ENCODE measurements at places on chromosomes 7 and 10. TPM values are rescaled to one million over a fixed set of nuclear protein-coding genes. Genes with fewer than 3 reads are reported as not detected.

DNA sequence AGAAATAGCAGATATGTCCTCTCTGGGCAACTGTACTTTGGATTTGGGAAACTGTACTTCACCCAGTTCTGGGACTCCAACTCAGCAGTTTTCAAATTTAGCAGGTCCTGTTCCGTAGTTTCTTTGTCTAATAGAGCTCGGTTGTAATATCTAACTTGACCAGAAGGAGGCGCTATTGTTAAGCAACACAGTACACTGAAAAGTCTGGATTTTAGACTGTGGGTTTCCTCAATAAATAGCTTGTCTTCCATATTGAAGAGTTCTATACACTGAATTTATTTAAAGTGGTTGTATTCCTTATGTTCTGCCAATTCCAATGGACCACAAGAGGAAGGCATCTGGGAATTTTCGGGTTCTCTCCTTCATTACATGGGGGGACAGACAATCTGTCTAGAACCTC lies 39.8 kb downstream of the ELFN1 start:
- no peak for DNase-seq

- DNase-seq = no peak
Measured at GRCh38 chr10:33290321-33291052, 44.0 kb downstream of the NRP1 start.

GRCh38 chr10:10056961-10057360 lies 960.7 kb upstream of the CELF2 start:
- no peak for DNase-seq

DNA sequence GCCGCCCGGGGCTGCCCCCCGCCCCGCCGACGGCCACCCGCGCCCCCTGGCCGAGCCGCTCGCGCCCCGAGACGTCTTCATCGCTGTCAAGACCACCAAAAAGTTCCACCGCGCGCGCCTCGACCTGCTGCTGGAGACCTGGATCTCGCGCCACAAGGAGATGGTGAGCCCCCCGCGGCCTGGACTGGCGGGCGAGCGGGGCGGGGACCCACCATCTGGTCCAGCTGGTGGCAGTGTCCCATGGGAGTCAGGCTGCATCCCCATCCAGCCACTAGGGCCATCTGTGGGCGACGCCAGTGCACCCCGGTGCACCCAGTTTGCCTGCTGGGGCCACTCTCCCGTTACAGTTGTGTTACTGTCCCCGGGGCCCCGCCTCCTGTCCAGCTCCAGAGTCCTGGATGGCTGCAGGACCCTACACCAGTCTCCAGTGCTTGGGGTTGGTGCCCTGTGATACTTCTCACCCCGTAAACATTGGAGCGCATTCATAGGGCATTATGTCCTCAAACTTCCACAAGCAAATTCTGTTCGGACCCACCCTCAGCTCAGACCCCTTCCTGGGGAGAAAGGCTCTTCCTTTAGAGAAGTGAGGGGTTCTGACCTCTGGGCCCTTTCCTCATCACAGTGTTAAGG lies 672 bp downstream of the LFNG start:
- no peak for DNase-seq

DNA sequence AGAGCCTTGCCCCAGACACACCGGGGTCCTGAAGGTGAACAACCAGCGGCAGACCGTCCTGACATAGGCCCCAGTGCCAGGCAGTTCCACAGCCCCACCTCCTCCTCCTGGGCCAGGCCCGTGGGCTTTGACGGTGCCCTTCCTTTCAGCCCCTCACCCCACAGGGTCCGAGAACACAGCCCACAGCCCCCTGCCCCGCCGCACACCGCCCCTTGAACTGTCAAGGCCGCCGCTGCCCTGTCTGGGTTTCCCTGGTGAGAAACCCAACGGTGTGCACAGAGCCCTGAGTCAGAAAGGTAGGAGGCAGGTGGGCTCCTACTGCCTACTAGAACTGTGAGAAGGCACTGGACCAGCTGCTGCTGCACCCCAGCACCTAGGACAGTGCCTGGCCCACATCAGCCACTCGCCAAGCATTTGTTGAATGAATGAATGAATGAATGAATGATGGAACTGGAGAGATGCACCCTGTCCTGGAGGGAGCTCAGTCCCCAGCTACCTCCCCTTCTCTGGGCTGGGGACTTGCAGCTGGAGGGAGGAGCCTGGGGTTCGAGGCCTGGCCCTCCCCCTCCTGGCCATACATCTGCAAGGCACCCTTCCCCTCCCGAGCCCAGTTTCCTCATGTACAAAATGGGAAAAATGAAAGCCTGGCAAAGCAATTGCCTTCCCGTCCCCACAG lies 117.9 kb downstream of the SLIT1 start:
- no peak for DNase-seq

GRCh38 chr7:107446988-107447387 lies 22.9 kb upstream of the GPR22 start:
- no peak for DNase-seq

- DNase-seq = no peak
Measured at GRCh38 chr7:135186841-135187253, 16.3 kb upstream of the CYREN start.

DNA sequence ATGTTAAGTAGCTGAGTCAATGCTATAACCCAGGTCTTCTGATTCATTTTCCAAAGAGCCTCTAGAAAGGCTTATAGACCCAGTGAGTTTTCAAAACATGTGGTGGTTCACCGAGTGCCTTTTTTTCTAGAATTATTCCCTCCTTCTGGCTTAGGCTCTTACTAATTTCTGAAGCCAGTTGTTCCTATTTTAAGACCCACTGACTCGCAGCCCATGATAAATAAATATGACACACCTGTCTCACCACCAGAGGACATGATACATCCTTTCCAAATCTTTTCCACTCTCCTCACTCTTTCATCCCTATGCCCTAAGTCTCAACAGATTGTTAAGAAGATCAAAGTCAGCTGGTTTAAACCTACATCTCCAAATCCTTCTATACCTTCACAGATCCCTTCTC lies 126.0 kb upstream of the WNT16 start:
- no peak for DNase-seq

DNA sequence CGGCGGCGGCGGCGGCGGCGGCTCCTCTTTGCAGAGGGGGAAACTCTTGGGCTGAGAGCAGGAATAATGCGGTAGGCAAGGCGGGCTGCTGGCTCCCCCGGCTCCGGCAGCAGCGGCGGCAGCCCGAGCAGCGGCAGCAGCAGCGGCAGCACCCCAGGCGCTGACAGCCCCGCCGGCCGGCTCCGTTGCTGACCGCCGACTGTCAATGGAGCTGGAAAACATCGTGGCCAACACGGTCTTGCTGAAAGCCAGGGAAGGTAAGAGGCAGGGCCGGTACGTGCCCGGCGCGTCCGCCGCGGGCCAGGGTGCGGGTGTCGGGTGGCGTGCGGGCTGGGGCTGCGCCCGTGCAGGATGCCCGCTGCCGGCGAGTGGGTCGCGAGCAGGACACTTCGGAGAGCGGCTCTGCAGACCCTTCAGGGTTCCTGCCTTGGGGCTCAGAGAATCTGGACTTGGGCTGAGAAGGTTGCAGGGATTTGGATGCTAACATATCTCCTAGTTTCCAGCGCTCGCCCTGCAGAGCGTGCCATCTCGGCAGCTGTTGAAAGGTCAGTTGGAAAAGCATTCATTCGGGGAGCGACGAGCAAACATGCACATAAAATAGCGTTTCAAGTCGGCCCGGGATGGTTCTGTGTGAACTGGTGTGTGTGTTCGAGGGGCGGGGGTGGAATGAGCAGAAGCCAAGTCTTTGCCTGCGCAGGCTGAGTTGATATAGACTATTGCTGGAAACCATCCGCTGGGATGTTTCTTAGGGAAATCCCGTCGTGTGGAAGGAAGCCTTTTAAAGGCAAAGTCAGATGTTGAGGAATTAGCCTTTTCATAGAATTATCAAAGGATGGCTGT lies 562 bp downstream of the GRK5 start:
- DNase-seq = peak; percentile 51

- no peak for DNase-seq
Measured at GRCh38 chr10:73867126-73867807, 7.1 kb downstream of the CAMK2G start.

DNA sequence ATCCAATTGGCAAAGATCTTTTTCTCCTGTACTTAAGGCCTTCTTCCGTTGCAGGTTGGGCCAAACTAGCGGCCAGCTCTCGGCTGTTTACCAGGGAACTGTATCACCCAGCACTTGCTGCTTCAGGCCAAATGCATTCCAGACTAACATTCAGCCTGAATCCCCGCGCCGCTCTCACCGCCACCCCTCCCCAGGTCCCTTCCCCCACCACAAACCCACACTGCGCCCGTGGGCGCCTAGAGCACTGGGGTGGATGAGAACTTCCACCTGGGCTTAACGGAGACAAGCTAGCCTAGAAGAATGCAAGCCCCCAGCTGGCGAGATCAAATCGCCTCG lies 676 bp downstream of the TCAF1 start:
- no peak for DNase-seq

DNA sequence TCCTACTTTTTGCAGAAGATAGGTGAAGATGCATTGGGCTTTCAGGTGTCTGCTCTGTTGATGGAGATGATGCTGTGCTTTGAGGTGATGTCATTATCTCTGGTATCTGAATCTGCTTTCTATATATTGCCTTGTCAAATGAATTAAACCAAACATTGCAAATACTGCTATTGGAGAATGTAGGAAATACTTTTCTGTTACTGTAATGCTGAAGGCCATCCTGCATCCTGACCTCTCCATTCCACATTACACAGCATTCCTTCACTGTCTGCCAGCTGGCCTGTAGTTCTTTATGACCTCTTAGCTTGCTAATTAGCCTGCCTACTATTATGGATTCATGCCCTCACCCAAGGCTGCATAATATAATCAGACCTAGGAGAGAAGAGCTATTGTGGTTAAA lies 73.2 kb downstream of the VCL start:
- DNase-seq = no peak

GRCh38 chr7:105213611-105214010 lies 175.1 kb downstream of the SRPK2 start:
- DNase-seq = no peak

DNA sequence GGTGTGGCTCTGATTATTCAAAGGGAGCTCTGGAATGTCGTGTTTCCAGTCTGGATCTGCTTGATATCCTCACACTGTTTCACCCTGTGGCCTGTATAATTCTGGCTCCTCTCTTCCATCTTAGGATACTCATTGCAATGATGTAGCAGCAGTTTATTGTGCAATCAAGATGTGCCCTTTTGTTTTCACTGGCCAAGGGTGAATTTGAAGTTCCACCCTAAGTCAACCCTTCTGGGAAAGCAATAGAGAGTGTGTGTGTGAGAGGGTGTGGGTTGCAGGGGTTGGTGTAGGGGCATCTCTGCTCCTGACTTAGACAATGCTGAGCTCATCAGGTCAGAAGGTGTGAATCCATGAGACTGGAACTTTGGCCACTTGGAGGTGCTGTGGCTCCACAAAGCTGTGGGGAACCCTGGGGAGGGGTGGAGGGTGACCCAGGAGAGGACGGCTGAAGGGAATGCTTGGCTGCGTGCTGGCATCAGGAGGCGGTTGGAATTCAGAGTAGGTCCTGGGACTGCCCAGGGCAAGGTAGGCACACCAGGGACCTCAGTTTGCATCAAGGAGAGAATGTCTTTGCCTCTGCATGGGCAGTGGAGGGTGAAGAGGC lies 118.0 kb upstream of the PRSS58 start:
- no peak for DNase-seq

- DNase-seq = no peak
Measured at GRCh38 chr7:70645876-70646351, 486.0 kb upstream of the GALNT17 start.

DNA sequence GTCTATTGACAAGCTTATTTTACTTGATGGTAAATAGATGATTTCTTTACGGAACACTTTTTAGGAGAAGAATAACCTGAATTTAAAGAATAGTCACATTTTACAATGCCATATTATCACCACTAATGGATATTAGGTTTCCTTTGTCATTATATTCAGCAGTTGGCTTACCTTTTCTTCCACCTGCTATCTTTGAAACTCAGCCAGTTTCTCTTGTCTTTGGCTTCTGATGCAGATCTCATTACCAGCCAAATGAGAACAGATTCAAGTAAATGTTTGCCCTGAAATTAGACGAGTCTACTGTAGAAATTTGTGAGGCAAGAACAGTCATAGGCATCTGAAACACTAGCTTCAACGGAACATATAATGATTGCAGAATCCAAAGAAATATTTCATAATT lies 85.5 kb upstream of the OIT3 start:
- DNase-seq = no peak

GRCh38 chr7:148474481-148475025 lies 116.0 kb upstream of the C7orf33 start:
- no peak for DNase-seq

DNA sequence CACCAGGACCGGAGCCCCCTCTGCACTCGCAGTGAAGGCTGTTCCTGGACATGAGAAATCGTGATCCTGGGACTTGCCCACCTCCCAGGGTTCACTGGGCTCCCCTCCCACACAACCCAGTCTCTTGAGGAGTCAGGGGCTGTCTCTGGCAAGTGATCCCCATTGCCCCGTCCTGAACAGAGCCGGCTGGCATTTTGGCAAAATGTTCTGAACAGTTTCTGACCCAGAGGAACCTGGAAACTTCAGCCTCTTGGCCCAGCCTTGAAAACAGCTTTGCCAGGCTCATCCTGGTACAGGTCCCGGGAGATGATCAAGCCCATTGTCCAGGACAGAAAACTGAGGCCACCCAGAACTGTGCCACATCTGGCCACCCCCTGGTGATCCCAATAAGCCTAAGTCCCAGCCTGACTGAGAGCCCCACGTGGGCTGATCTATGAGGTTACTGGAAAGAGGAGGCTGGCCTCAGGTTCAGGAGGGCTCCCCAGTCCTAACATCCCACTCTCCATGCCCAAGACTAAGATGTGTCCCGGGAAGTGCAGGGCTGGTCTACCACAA lies 115.7 kb downstream of the OAT start:
- DNase-seq = no peak

DNA sequence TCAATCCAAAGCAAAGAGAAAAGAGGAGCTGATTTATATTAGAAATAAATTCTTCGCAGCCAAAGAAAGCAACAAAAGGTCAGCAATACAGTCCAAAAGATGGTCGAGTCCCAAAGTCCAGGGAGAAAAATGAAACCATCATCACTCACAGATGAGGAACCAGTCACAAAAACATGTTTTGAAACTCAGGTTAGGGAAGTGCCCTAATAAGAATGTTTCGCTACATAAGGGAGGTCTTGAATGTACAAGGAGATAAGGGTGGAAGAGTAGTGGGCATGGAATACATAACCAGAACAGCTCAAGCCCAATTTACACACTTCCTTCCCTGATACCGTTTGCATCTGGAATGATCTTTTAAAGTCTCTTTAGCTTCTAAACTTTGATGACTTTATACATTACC lies 53.6 kb downstream of the VPS41 start:
- no peak for DNase-seq

- no peak for DNase-seq
Measured at GRCh38 chr7:92682903-92683539, 92.8 kb upstream of the FAM133B start.

GRCh38 chr10:98619446-98619845 lies 172.7 kb upstream of the HPS1 start:
- no peak for DNase-seq

GRCh38 chr10:123908379-123908778 lies 16.8 kb upstream of the CPXM2 start:
- DNase-seq = no peak

- DNase-seq = no peak
Measured at GRCh38 chr7:115879171-115879570, 151.4 kb downstream of the TFEC start.

Gene SLC16A9
- 1.0 TPM for total RNA-seq

Gene SMO
- 0.07 TPM for total RNA-seq

Gene GOLGA7B
- 0.41 TPM for total RNA-seq

Gene MYOZ1
- not detected for total RNA-seq

Gene BZW2
- total RNA-seq = 83.2 TPM

Gene LRMDA
- total RNA-seq = not detected

Gene NPC1L1
- 0.06 TPM for total RNA-seq

Gene IL6
- total RNA-seq = not detected

Gene HEPACAM2
- 0.55 TPM for total RNA-seq

Gene SP4
- 15.9 TPM for total RNA-seq

Gene ASZ1
- not detected for total RNA-seq

Gene IL15RA
- total RNA-seq = 6.6 TPM

Gene ADAM12
- 0.32 TPM for total RNA-seq

Gene TDRD1
- 0.20 TPM for total RNA-seq

Data from activated naive CD4-positive, alpha-beta T cell treated with anti-CD3 and anti-CD28 coated beads, Interleukin-2, amount 50 U/mL, for 72 hours (primary cell).